ENCODE measurements at places on chromosomes 1 and 21.

GRCh38 chr1:211825980-211826379 is 4.6 kb downstream of the LPGAT1 start:
- DNase-seq = no peak

DNA sequence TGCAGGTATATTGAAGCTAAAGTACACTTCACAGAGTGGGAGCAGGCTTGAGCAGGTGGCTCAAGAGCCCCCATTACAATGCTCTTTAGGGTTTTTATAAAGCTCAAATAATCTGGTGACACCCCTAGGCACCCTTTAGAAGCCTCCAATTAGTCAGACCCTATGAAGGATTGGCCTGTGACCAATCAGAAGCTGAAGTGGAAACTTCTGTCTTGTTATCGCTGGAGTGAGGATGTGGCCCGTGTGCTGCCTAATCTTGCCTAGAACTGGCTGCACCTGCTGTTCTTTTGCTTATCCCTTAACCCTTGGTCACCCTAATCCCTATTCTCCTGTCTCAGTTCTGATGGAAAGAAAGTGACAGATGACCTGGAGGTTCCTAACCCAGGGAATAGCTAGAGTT is 70.8 kb upstream of the ABCG1 start:
- DNase-seq = no peak

DNA sequence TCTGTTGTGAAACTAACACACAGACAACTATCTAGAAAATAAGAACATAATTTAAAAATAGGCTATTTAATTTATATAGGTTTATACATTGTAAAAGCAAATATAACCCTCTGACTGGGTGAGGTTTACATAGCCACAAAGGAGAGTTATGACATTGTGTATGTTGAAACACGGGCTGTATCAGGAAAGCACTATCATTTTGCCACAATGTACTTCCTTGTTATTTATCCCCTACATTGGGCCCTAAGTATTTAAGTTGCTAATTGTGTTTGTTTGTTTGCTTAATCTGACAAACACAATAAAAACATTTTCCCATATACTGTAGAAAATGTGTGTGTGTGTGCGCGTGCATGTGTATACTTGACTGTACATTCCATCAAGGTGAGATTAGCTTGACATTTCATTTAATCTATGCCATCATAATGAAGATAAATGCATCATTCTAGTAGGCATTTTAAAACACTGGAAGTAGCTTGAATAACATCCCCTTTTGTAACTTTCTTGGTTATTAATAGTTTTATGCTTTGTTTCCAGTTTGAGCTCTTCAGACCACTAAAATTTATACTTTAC is 72.1 kb downstream of the RGS13 start:
- DNase-seq = no peak

- DNase-seq = no peak
Observed at GRCh38 chr1:226397955-226398636, 9.8 kb downstream of the PARP1 start.

- no peak for DNase-seq
Observed at GRCh38 chr1:115493834-115494233, 147.9 kb upstream of the VANGL1 start.

GRCh38 chr1:90773812-90774211 is 56.7 kb upstream of the BARHL2 start:
- no peak for DNase-seq

- DNase-seq = no peak
Observed at GRCh38 chr1:99634971-99635624, 10.8 kb upstream of the PALMD start.

GRCh38 chr1:209685821-209686220 is 10.6 kb downstream of the G0S2 start:
- DNase-seq = no peak

GRCh38 chr21:31450980-31451379 is 106.9 kb upstream of the TIAM1 start:
- no peak for DNase-seq

DNA sequence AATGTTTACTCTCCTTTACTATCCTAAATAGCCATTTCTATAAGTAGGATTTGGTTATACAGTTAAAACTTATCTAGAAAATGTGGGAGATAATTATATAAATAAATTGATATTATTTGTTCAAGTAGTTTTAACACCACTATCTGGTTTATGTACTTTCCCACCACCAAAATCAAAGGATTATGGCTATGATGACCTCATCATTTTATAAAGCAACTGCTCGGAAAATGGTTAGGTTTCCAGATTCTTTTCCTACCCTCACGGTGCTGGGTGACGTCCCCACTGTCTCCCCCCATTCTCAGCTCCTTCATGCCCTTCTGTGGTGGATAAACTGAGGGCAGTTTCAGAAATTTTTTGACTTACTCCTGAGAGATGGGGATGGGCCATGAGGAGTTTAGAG is 1011.8 kb upstream of the ADGRL4 start:
- DNase-seq = no peak

All from frontal cortex (tissue), 4 donors.